Activated CD8-positive, alpha-beta T cell treated with anti-CD3 and anti-CD28 coated beads, Interleukin-2, amount 10 ng/mL, durations not matched to agents 7 days and 5 days (primary cell): ENCODE measurements at places on chromosomes 4 and X. TPM values are rescaled to one million over a fixed set of nuclear protein-coding genes. Genes with fewer than 3 reads are reported as not detected.

Gene REPS2
- not detected for total RNA-seq

Gene COX7B2
- not detected for total RNA-seq

Gene RNF150
- not detected for total RNA-seq

Gene DDX53
- total RNA-seq, result not detected

Gene CENPVL3
- not detected for total RNA-seq

DNA sequence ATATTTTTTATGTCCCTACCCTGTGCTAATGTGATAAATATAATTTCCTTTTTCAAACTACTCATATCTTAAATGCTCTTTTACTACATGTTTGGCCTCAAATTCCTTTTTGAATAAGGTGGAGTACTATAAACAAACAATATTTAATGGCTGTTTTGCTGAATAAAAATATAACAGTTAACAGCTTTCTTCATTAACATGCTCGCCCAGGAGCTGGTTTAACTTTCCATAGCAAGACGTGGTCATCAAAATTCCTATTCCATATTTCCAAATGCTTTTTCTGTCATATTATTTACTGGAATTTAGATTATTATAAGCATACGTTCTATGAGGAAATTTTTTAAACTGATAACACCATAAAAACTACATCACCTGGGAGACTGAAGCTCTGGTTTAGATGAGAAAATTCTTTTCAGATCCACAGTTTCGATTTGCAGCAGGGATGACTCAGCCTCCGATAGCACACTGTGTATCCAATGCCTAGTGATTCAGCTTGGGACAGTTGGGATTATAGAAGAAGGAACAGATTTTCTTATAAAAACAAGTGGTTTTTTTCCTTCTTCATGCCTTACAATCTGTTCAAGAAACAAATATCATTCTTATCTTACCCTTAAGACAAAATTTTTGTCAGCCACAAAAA is 129.1 kb downstream of the FBXO8 start:
- peaks cover 11% of the 10 kb centered on the region for H3K27me3 ChIP-seq
- no peaks in the 10 kb centered on the region for H3K36me3 ChIP-seq
- no peak for DNase-seq
- no peak overlapping the region for H3K4me3 ChIP-seq
- H3K4me1 ChIP-seq, result no peaks in the 10 kb centered on the region
- no peak overlapping the region for H3K27ac ChIP-seq

GRCh38 chr4:108829966-108830492 is 67.2 kb upstream of the ETNPPL start:
- DNase-seq, result no peak
- H3K27me3 ChIP-seq, result peaks cover 16% of the 10 kb centered on the region

DNA sequence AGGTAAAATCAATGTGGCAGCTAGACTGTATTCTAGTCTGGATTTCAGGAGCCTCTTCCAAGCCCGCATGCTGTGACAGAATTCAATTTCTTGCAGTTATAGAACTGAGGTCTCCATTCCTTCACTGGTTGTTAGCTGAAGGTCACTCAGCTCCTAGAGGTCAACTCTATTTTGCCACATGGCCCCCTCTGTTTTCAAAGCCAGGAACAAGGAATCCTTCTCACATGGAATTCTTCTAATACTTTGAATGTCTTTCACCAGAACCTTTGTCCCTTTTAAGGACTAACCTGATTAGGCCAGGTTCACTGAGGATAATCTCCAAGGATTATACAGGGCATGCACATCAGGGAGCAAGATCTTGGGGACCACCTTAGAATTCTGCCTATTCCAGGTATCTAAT is 23.4 kb upstream of the MMRN1 start:
- peaks cover 6% of the 10 kb centered on the region for H3K27me3 ChIP-seq
- H3K36me3 ChIP-seq, result no peaks in the 10 kb centered on the region
- H3K4me1 ChIP-seq, result no peaks in the 10 kb centered on the region

GRCh38 chr4:118729287-118730286 is 44.4 kb downstream of the METTL14 start:
- no peaks in the 10 kb centered on the region for H3K27me3 ChIP-seq
- H3K27ac ChIP-seq, result peak overlapping the region; percentile 55
- H3K4me3 ChIP-seq, result no peak overlapping the region
- peaks cover 15% of the 10 kb centered on the region for H3K4me1 ChIP-seq
- peak; percentile 41 for DNase-seq
- peaks cover 35% of the 10 kb centered on the region for H3K36me3 ChIP-seq

- H3K4me1 ChIP-seq, result no peaks in the 10 kb centered on the region
- H3K27ac ChIP-seq, result no peak overlapping the region
- no peaks in the 10 kb centered on the region for H3K36me3 ChIP-seq
- no peak overlapping the region for H3K4me3 ChIP-seq
Measured at GRCh38 chr4:138845054-138845453, 170.5 kb upstream of the NOCT start.

DNA sequence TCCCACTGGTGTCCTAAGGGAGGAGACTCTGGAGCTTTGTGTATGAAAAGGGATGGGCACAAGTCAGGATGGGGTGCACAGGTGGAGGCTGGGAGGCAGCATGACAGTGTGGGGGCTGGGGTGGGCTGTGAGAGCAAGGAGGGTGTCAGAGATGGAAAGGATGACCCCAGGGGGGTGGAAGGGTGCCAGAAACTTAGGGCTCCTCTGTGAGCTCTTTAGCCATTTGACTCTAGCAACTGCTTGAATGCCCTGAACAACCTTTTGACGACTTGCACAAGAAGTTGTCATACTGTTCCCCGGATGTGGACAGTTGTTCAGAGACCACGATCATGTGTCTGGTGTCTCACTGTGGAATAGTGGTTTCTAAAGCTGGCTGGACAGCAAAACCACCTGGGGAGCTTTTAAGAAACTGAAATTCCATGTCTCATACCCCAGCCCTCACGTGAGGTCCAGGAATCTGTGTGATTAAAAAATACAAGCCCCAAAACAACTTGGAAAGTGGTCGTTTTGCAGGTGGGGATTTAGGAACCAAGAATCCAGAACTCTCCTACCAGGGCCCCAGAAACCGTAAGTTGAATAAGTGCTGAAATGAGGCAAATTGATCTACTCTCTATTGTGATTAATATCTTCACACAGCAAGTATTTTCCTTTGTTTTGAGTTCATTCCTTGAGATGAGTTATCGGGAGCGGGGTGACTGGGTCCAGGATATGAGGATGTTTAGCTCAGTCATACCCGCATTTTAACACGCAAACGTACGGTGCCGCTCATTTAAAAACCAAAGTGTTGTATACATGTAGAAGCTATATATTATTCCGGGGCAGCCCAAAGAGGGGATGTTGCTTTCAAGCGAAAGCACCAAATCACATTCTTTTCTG is 3.4 kb downstream of the RHOH start:
- H3K27me3 ChIP-seq, result no peaks in the 10 kb centered on the region
- DNase-seq, result peak; percentile 90
- H3K27ac ChIP-seq, result peak overlapping the region; percentile 96

- H3K27ac ChIP-seq, result no peak overlapping the region
- no peaks in the 10 kb centered on the region for H3K27me3 ChIP-seq
- no peaks in the 10 kb centered on the region for H3K36me3 ChIP-seq
- H3K4me1 ChIP-seq, result no peaks in the 10 kb centered on the region
- H3K4me3 ChIP-seq, result no peak overlapping the region
Measured at GRCh38 chr4:3651267-3651845, 114.8 kb upstream of the ADRA2C start.

GRCh38 chr4:3417448-3417847 is 24.3 kb upstream of the HGFAC start:
- no peaks in the 10 kb centered on the region for H3K27me3 ChIP-seq
- no peak overlapping the region for H3K4me3 ChIP-seq
- no peak for DNase-seq
- H3K4me1 ChIP-seq, result no peaks in the 10 kb centered on the region
- no peaks in the 10 kb centered on the region for H3K36me3 ChIP-seq
- no peak overlapping the region for H3K27ac ChIP-seq

- no peaks in the 10 kb centered on the region for H3K27me3 ChIP-seq
- no peaks in the 10 kb centered on the region for H3K36me3 ChIP-seq
- no peak overlapping the region for H3K4me3 ChIP-seq
- H3K4me1 ChIP-seq, result no peaks in the 10 kb centered on the region
- no peak for DNase-seq
- H3K27ac ChIP-seq, result no peak overlapping the region
Measured at GRCh38 chr4:170687751-170688150, 598.0 kb upstream of the AADAT start.

DNA sequence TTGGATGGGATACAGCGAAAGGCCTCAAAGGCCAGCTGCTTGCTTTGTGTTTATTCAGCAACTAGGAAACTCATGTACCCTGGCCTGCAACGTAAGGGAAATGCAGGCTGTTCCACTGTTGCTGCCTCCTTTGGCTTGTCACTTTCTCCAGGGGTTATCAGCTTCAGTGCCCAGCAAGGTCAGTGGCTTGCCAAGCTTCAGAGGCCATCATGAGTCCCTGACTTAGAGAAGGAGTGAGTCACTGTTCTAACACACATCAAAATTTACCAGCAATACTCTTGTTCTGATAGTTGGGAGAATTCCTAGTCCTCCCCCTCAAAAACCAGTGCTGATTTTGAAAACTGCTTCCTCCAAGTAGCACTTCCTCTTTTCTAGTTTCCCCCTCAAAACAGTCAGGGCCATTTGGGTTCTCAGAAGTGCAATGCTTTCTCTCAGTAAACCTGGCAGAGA is 250.8 kb downstream of the ARHGAP24 start:
- DNase-seq, result no peak
- H3K4me1 ChIP-seq, result no peaks in the 10 kb centered on the region
- no peak overlapping the region for H3K4me3 ChIP-seq
- H3K36me3 ChIP-seq, result no peaks in the 10 kb centered on the region
- no peak overlapping the region for H3K27ac ChIP-seq

- no peak overlapping the region for H3K4me3 ChIP-seq
- peaks cover 3% of the 10 kb centered on the region for H3K4me1 ChIP-seq
- H3K27ac ChIP-seq, result no peak overlapping the region
- DNase-seq, result no peak
Measured at GRCh38 chrX:154142950-154143745, 895 bp upstream of the OPN1LW start.

GRCh38 chr4:138852681-138853080 is 162.9 kb upstream of the NOCT start:
- no peaks in the 10 kb centered on the region for H3K4me1 ChIP-seq
- H3K27me3 ChIP-seq, result peaks cover 3% of the 10 kb centered on the region
- no peak for DNase-seq

DNA sequence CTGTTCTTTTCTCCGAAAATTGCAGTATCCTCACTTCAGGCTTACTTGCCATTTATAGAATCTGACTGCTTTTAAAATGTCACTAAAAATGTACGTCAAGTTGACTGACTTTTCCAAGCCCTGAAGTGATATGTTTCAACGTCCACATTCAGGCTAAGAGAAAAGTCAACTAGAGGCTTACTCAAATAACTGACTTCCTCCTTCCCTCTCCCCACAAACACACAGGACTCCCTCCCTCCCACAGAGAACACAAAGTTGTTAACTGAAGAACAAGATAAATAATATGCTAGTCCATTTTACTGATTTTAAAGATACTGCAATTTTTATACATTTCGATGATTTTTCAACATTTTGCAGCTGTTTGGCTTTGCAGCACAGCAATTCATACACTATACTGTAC is 13.8 kb upstream of the CDKL2 start:
- H3K36me3 ChIP-seq, result peaks cover 66% of the 10 kb centered on the region
- peaks cover 15% of the 10 kb centered on the region for H3K4me1 ChIP-seq
- DNase-seq, result no peak
- peak overlapping the region; percentile 40 for H3K27ac ChIP-seq
- no peak overlapping the region for H3K4me3 ChIP-seq

- peak; percentile 49 for DNase-seq
- no peaks in the 10 kb centered on the region for H3K36me3 ChIP-seq
- peaks cover 6% of the 10 kb centered on the region for H3K27me3 ChIP-seq
Measured at GRCh38 chr4:20422398-20422797, 170.7 kb downstream of the SLIT2 start.

DNA sequence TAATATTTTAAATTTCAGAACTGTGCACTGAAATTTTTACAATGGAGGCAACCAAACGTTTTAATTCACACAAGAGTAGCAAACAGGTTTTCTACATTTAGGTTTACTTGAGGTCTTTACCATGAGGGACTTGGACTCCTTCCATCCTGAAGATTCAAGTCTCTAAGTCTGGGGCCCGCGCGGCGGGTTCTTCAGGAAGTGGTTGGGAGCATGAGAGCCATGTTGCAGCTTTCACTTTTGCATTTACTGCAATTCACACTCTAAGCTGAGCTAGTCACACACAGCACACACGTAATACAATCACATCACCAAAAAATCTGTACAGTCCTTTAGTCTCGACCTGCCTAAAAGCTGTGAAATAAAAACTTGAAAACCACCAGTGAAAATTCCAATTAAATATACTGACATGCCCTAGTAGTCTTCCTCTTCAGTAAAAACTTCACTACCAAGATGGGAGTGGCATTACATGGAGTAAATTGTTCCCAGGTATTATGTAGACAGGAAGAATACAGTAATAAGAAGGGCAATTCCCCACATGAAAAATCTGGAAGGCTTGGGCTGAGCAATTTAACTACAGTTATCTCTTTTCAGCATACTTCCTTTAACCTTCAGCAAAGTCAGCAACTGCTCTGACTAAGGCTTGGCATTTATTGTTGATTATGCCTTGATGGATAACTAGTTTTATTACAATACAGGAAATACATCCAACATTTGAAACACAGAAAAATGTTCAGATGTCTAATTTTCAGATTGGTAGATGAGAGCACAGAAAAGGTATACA is 571.1 kb upstream of the DIPK2B start:
- peak overlapping the region; percentile 85 for H3K4me3 ChIP-seq
- no peaks in the 10 kb centered on the region for H3K27me3 ChIP-seq
- peaks cover 45% of the 10 kb centered on the region for H3K4me1 ChIP-seq
- peak overlapping the region; percentile 94 for H3K27ac ChIP-seq

GRCh38 chr4:137378821-137379220 is 153.5 kb downstream of the PCDH18 start:
- no peaks in the 10 kb centered on the region for H3K4me1 ChIP-seq
- H3K27ac ChIP-seq, result no peak overlapping the region
- H3K4me3 ChIP-seq, result no peak overlapping the region
- no peaks in the 10 kb centered on the region for H3K36me3 ChIP-seq
- no peaks in the 10 kb centered on the region for H3K27me3 ChIP-seq
- DNase-seq, result no peak

GRCh38 chrX:79169484-79169883 is 25.0 kb downstream of the GPR174 start:
- H3K27ac ChIP-seq, result peak overlapping the region; percentile 57
- peaks cover 88% of the 10 kb centered on the region for H3K4me1 ChIP-seq
- DNase-seq, result no peak

DNA sequence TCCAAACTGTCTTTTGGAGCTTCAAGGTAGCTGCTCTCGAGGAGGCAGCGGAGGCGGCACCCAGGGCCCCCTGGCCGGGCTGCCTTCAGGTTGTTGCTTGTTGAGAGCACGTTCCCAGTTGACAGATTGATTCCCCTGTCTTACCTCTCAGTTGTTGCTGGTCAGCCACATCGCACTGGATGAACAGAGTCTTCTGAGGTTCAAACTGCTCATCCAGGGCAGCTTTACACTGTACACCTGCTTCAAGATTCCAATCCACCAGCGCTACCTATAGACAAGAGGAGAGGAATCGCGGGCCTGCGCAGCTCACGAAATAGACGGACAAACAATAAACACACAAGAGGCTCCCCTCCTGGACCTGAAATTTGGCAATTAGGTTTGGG is 497 bp downstream of the HPGD start:
- peaks cover 4% of the 10 kb centered on the region for H3K36me3 ChIP-seq
- peak; percentile 38 for DNase-seq
- peaks cover 19% of the 10 kb centered on the region for H3K27me3 ChIP-seq
- peak overlapping the region; percentile 82 for H3K4me3 ChIP-seq
- peaks cover 29% of the 10 kb centered on the region for H3K4me1 ChIP-seq
